ENCODE measurements at places on chromosomes 7 and 10.
A peak's percentile ranks its signal among the peaks of the same experiment; 100 is the strongest.

- no peak for DNase-seq
Observed at GRCh38 chr7:95376632-95377400, 19.4 kb downstream of the PON3 start.

DNA sequence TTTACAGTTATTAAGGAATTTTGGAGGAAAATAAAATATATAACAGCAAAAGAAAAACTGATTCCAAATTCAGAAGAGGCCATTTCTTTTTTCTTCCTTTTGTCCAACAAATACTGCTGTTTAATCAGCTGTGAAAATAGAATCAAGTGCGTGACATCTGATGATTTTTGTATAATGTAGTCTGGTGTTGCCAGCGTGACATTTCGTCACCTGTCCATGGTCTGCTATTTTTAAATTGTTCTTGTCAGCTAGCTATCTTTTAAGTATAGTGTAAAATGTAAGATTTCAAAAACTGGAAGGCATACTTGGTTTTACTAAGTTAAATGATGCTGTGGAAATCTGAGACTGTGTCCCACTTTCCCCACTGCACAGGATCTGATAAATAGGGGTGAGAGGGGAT is 105.9 kb downstream of the CPEB3 start:
- DNase-seq = no peak

GRCh38 chr7:28160551-28160991 is 20.0 kb downstream of the JAZF1 start:
- DNase-seq = no peak

DNA sequence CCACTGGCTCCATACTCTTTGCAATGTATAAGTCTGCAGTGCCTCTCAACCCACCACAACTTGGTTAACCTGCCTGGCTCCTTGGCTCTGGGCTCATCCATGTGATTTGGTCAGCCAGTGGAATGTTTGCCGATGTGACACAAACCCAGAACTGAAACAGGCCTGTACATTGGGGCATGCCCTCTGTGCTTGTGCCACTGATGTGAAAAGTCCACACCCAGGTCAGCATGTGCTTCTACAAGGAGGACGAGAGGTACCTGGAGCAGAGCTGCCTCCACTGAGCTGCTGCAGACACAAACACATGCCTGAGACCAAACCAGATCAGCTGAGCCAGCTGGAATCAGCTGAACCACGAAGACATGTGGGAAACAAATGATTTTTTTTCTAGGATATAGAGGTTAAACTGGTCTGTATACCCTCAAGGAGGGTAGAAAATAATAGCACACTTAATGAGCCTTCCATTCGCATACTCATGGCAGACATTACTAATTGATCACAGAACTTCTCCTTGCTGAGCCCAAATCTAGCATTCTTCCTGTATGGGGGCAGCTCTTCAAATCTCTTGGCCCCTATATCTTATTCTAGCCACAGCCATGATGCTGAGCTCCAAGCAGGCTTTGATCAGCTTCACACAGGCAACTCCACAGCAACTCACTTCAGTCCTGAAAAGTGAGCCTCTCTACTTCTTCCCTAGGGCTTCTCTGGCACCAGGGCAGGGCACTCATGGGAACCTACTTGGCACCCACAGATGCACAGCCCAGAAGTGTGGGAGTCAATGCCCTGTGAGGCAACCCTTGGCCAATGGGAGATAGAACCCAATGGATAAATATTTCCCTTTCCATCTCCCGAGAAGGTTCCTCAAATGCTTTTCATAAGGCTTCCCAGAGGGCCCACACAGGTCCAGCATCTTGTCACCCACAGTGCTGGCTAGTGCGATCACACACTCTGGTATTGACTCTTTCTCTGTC is 18.6 kb downstream of the PYROXD2 start:
- no peak for DNase-seq

- DNase-seq = no peak
Observed at GRCh38 chr10:132466520-132467463, 69.8 kb downstream of the PWWP2B start.

GRCh38 chr7:74092321-74092963 is 8.8 kb downstream of the LIMK1 start:
- DNase-seq = no peak

DNA sequence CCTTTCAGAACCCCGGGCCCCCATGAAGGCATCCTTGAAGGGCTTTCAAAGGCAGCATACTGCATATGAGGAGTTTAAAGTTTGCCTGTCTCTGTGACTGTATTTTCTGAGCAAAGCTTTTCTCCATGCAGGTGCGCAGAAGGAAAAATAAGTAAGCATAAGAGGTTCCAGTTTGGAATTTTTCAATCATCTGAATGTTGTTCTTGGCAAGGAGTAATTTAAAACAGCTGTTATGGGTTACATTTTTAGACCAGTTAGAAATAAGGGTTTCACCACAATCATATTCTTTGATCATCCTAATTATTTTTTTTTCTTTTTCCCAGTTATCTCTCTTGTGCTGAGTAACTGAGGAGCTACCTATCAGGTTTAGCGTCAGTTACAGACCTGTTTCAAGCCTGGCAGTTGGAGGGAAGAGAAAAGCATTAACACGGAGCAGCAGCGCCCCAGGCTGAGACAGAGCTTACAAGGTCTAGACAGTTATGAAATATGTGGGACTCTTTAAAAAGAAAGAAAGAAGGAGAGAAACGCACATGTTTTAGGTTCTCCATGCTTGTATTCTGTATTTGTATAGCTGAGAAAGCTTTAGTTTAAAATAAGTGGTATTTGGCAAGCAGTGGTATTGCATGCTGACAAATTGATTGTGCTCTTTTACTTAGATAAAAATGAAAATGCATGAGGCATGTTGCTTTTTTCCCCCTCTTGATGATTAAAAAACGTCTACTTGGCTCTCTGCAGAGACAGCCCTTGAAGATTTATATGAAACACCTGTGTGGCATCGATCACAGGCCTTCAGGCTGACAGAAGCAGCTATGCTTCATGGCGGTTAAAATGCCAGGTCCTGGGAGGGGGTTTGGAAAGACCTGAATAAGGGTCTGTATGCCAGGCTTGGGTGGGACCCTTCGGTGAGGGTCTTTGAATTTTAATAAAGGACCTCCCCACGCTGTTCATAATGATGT is 157.6 kb downstream of the GRK5 start:
- no peak for DNase-seq

DNA sequence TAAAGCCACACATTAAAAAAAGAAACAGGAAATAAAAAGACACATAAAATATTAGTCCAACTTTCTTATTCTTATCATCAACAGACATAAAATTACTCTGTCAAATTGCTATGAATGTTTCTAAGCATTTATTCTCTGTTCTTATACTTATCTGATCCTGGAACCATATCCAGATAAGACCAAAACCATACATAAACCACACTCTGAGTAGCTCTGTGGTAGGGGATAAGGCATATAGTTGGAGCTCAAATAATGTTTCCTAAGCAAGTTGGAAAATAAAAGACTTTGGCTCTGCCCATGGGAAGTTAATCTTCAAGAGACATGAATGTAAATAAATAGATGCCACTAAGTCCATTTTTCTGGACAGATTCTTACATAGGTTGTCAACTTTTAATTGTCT is 103.1 kb upstream of the PLXDC2 start:
- DNase-seq = no peak

DNA sequence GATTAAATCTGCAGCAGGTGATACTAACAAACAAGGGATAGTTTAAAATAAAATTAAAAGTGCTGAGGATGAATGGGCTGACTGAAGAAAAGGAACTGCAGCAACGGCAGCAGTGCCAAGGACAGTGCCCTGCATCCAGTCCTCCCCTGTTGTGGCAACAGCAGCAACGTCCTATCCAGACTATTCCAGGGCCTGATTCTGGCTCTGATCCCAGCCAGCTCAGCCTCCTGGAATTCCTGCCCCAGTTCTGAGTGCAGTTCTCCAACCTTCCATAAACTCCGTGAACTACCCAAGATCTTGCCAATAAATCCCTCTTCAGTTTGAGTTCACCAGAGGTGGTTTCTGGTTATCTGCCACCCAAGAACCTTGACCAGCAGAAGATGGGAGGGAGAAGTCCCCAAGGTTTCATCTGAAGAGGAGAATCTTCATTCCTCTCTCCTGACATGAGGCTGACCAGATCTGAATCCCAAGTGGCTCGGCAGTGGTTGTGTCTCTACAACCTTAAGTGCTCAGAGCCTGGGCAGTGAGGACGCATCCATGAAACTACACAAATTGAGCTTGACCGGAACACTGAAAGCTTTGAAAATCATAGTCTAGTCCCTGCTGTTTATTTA is 115.8 kb downstream of the SORBS1 start:
- DNase-seq = no peak

DNA sequence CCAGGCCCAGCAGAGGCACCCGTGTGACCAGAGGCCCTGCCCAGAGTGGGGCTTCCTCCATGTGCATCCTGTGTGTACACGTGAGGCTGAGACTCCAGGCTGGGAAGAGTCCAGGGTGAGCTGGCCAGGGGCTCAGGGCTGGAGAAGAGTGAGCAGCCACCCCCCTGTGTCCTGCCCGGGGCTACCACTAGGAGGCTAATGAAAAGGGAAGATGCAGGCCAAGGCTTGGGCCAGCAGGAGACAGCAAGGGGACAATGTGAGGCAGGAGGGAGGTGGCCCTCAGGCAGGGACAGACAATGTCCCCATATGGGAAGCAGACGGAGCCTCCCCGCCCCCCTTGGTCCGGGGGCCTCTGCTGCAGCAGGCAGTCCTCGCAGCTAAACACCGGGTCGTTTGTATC is 102.0 kb downstream of the HIF1AN start:
- DNase-seq = no peak

DNA sequence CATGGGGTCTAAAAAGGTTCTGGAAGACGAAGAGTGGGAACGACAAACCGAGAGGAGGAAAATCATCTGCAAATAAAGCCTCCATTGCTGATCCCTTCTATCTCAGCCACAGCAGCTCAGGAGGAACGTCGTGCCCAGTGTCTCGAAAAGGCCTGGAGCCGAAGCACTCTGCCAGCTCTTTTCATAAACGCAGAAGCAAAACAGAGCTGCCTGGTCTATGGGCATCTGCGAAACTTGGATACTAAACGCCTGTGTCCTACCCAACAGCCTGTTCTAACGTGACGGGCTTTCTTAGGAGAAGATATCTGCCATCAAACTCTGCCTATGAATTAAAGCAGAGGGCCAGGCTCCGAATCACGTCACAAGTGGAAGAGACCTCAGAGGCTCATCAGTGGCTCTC is 68.7 kb downstream of the GNA12 start:
- no peak for DNase-seq

GRCh38 chr10:556971-557637 is 132.4 kb downstream of the DIP2C start:
- no peak for DNase-seq

- no peak for DNase-seq
Observed at GRCh38 chr10:131115801-131116200, 195.7 kb downstream of the TCERG1L start.

GRCh38 chr10:344582-345200 is 209.4 kb downstream of the ZMYND11 start:
- DNase-seq = no peak

GRCh38 chr7:99035723-99036545 is 108.0 kb downstream of the SMURF1 start:
- DNase-seq = no peak

GRCh38 chr10:84076047-84076388 is 63.3 kb upstream of the GHITM start:
- no peak for DNase-seq

DNA sequence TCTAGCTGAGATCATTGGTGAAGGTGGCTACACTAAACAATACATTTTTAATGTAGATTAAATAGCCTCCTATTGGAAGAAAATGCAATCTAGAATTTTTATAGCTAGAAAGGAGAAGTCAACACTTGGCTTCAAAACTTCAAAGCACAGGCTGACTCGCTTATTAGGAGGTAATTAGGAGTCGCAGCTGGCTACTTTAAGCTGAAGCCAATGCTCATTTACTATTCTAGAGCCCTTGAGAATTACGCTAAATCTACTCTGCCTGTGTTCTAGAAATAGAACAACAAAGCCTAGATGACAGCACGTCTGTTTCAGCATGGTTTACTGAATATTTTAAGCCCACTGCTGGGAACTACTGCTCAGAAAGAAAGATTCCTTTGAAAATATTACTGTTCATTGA is 101.6 kb upstream of the EEPD1 start:
- DNase-seq = no peak

- DNase-seq = no peak
Observed at GRCh38 chr7:30702200-30702599, 19.9 kb upstream of the CRHR2 start.

DNA sequence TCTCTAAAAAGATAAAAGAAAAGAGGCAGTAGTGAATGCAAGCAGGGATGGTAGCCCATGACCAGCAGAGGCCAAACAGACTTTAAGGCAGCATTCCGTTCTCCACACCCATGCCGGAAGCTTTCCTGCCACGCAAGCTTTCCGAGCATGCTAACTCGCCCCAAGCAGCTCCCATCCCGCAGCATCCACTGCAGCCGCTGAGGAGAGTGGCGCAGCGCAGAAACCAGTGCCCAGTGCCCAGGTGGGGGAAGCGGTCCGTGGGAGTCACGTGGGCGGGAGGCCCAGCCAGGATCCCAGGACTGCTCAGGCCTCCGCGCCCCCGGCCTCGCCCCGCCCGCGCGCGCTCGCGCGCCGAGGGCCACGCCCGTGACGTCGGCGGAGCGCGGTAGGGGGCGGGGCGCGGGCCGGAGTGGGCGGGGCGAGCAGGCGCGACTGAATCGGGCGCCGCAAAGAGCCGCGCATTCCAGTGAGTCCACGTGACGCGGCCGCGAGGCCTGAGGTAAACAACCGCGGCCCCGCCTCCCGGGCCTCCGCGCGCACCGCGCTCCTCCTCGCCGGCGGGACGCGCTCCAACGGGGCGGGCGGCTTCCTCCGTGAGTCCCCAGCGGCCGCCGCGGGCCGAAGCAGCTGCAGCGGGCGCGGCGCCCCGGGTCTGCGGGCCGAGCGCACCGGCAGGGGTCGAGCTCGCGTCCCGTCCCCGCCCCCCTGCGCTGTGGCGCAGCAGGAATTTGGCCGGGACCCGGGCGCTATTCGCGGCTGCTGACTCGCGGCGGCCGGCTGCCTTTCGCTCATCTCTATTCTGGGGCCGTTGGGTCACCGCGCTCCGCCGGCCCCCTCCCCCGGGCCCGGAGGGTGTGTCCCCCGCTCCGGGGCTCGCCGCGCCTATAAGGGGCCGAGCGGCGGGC is at the start of gene OTUD1:
TSS of gene OTUD1 (plus strand) at position 529 of the 905 bp plus-strand sequence. CDS start 383 bp downstream, outside the sequence.
- peak; percentile 79 for DNase-seq

DNA sequence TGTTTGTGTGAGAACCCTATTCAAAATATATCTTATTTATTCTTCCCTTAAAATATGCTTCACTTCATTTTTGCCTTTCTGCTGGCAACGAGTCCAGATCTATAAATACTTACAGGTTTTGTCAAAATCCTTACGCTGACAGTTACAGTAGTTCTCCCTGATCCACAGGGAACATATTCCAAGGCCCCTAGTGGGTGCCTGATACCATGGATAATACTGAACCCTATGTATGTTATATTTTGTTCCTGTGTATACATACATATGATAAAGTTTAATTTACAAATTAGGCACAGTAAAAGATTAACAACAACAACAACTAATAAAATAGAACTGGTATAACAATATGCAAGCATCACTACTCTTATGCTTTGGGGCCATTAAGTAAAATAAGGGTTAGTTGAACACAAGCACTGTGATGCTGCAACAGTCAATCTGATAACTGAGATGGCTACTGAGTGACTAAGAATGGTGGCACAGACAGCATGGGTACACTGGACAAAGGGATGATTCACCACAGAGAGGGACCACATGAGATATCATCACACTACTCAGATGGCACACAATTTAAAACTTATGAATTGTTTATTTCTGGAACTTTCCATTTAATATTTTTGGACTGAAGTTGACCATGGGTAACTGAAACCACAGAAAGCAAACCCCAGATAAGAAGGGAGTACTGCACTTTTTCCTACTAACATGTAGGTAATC is 29.4 kb upstream of the PCGF5 start:
- no peak for DNase-seq

Data from GM12891 (cell line).